ENCODE measurements at places on chromosomes 1 and 21.

- DNase-seq, result peak; percentile 70
Observed at GRCh38 chr1:16164213-16165072, 8.6 kb upstream of the EPHA2 start.

GRCh38 chr1:63984257-63984929, 210.6 kb downstream of the ROR1 start:
- DNase-seq, result no peak

DNA sequence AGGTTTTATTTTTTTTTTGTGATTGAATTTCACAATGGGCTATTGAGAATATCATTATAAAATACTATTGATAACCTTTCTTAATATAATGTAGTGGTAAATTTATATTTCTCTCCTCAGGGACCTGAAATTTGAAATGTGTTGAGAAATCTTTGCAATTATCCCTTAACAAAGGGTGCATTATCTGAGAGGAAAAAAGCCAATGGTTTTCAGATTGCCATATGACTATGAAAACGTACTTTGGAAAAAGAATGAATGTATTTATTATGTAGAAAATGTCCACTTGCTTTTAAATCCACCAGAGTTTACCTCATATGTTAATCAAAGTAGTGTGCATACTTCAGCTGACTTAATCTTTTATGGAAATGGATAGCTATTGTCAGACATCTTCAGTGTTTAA, 441.1 kb downstream of the AMY1C start:
- DNase-seq, result no peak

DNA sequence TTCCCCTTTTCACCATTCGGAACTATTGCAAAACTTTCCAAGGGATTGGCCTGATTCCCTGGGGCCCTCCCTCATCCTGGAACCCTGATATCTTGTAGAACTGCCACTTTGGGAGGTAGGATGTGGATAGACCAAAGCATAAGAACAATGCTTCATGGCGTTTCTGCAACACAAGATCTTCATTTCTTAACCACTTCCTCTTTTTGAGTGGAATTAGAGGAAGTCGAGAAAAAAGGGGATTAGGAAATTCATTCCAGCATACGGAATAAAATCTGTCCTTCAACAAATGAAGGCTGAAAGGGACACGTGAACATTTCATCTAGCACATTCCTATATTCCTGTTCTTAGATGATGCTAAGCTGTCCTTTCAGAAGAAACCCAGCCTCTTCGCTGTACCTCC, 149.3 kb downstream of the HUNK start:
- no peak for DNase-seq

GRCh38 chr1:209218113-209218512, 365.4 kb upstream of the CAMK1G start:
- DNase-seq, result no peak

GRCh38 chr1:165659581-165659895, 28.5 kb downstream of the MGST3 start:
- DNase-seq, result no peak

DNA sequence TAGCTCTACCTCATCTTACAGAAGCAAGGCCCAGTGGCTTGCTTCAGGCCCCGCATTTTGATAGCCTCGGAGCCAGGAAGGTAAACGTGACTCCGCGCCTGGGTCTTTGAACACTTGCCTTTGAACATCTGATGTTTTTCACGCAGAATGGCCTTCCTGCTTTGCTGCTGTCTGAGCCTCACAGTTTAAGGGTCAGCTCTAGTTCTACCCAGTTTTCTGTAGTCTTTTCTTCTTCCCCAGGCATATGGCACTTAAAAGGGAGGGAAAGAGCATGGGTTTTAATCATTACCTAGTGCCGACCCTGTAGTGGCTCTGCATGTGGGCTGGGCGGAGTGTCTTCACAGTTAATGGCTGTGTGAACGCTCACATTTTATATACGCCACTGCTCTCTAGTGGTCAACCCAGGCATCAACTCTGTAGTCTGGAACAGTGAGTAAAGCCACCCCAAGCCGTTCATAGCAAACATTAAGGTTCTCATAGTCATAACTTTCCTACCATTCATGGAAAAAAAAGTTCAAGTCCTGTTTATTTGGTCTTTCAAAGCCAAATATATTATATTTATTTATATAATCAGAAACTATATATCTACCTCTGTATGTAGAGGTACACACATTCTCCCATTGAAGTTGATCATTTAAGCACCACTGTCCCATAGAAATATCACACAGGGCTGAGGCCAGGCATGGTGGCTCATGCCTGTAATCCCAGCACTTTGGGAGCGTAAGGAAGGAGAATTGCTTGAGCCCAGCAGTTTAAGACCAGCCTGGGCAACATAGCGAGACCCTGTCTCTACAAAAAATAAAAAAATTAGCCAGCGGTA, 78.1 kb downstream of the IER5 start:
- peak; percentile 79 for DNase-seq

DNA sequence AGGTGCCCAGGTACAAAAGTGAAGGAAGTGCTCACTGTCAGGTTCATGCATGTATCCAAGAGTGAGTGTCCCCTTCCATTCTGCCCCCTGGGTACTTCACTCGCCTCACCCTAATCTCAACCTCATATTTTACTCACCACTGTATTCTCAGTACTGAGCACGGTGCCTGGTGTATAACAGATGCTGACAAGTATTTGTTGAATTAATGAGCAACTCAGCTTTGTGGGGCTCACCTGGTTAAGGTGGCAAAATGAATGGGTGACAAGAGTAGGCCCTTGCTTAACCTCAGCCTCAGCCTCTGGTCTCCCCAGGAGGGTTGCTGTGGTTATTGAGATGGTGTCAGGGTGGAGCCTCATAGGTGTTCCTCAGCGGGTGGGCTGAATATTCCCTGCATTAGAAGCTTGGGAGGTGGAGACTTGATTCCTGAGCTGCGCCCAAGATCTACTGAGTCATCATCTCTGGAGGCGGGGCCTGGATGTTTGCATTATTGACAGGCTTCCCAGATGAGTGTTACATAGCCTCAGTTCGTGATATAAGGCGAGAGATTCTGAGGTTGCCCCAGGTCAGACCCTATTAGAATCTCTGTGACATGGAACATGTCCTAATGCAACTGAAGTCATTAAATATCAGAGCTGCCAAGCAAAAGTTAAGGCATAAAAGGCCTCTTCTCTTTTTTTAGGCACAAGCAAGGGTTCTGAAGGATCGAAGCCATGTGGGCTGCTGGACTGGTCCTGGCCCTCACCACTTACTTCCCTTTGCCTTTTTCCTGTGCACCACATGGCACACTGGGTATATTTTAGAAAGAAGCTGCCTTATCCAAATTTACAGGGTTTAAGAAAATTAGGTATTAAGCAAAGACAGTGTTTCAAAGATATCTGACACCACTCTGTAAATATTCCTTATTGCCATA, 39.2 kb downstream of the SYT6 start:
- DNase-seq, result no peak

DNA sequence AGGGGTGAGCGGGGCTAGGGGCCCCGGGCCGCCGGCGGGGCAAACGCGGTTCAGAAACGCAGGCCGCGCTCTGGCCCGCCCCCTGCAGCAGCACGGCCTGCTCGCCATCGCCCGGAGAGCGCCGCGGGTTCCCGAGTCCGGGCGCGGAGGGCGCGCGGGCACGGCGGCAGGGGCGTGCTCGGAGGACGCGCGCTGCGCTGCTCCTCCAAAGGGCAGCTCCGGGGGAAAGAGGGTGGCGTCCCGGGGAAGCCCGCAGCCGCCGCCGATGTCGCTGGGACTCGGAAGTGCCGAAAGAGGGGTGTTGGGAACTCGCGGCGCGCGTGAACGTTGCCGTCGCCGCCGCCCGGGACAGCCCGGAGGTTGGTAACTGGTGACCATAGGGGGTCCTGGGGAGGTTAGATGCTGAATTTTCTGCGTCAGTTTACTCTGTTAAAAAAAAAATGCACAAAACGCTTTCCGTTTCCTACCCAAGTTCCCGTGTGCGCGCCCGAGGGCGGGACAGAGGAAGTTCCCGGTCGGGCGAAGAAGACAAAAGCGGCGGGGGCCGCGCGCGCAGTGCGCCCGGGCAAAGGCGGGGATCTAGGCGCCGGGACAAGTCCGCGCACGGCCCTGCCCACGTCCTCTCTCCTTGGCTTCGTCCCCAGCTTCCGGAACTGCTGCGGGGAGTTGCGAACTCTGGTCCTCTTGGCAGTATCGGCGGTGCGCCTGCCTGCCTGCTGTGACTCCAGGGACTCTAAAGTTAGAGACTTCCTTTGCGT, at the start of gene HHAT:
Gene HHAT, plus strand, starts transcription at position 157 of the 758 bp plus-strand sequence. CDS start 20,074 bp downstream, outside the sequence.
- DNase-seq, result peak; percentile 69

GRCh38 chr1:27097484-27097917, 57.4 kb downstream of the SLC9A1 start:
- DNase-seq, result peak; percentile 76

GRCh38 chr21:28106370-28106890, 886.2 kb downstream of the LTN1 start:
- no peak for DNase-seq

GRCh38 chr1:99439433-99440075, 175.3 kb downstream of the PLPPR4 start:
- DNase-seq, result no peak

DNA sequence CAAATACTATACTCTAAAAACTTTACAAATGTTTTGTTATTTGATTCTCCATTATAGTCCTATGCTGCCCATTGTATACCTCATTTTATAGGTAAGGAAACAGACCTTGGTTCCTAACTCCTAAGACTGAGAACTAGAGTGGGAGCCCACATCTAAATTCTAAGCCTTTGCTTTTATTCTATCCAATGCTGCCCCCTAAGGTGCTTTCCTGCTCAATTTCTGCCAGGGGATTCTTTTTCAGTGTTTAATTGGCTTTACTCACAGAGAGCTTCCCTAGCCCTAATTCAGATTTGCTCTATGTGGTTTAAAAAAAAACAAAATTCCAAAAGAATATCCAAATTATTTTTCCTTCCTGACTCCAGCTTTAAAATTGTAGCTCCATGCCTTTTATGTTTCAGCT, 64.5 kb downstream of the KIF14 start:
- DNase-seq, result no peak

- peak; percentile 64 for DNase-seq
Observed at GRCh38 chr1:88462488-88463261, 221.4 kb upstream of the PKN2 start.

GRCh38 chr1:65196926-65197325, 48.9 kb downstream of the AK4 start:
- DNase-seq, result no peak

DNA sequence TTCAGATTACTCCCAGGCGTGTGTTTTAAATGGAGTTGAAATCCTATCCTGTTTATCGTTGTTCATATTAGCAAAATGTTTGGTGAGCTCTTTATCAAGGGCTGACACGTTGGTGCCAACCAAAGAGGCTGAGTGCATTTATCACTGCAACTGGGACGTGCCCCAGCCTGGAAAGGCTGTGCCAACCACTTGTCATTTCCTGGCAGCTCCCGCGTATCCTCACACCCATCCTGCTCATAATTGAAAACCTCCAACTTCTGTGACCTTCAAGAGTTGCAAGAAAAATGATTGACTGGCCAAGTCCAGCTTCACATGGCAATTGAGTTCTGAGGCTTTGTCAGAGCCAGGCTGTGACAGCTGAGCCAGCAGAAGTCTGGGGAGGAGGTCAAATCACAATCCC, 43.7 kb upstream of the KCNA3 start:
- no peak for DNase-seq

GRCh38 chr1:165632491-165632890, 1.5 kb downstream of the MGST3 start:
- DNase-seq, result no peak

GRCh38 chr1:7388141-7388487, 383.0 kb upstream of the VAMP3 start:
- DNase-seq, result no peak

DNA sequence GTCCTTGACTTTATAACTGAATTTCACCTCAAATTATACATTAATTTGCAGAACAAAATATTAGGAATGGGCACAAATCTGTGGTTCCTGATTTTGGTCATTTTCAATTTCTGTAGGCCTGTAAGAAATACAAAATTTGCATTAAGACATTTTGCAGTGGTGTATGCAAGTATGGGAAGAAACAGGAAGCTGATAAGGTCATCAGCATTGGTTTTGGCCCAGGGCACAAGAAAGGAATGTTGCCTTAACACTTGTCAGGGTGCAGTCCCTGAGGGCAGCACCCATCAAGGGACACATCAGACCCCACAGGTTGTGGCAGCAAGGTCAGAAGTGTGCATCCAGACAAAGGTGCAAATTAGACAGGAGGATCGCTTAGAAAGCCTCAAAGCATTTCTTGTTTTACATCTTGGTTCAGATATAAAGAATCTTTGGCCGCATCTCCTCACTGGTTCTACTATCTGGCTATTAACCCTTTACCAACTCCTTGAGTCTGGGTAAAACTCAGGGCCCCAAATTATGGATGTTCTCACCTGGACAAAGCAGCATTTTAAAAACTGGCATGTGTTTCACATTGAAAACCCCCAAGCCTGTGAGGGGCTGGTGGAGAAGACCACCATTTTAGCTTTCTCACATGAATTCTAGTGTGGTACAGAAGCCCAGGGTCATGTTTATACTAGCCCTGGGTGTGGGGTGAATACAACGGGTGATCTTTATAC, 182.4 kb downstream of the CDC7 start:
- no peak for DNase-seq

- DNase-seq, result peak; percentile 15
Observed at GRCh38 chr1:46547481-46548383, 3.7 kb downstream of the KNCN start.

- peak; percentile 33 for DNase-seq
Observed at GRCh38 chr1:171801487-171801891, 20.0 kb downstream of the METTL13 start.

DNA sequence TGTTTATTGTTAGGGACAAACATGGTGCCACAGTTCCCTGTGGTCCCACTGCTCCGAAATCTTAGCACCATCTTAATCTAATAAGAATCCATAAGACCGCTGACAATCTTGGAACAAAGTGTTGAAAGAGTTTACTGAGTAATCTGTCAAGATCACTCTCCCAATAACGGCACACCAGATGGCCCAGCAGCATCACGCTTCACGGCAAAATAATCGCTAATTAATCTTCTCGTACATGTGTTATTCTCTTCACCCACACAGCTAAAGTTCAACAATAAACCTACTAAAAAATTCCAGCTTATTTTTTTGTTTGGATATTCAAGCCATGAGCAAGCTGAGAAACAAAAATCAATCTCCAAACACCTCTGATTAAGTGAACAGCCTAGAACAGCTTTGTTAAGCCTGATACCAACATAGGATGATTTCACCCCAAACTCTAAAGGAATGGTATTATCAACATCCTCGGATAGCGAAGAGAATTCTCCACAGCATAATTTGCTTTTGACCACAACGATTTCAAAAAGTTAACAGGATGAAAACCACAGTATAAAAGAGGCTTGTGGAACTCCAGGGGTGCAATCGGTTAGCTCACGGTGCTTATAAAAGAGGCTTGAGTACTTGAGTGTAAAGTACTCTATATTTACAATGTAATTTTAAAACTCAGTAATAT, 329.9 kb upstream of the GREM2 start:
- no peak for DNase-seq

DNA sequence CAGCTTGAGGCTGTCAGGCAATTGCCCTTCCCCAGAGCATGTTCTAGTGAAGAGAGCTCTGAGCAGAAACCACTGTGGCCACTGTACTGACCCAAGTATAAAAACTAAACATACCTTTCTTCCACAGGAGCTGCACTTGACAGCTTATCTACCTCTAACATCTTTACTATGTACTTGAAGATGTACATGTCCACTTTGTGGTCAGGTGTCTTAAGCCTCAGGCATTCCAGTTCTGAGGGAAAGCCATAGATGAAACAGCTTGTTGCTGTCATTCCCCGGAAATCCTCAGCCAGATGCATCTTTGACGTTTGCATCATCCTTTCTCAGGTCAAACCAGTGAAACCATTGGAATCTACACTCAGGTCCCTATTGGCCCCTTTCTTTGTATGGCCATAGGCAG, 70.4 kb downstream of the CHRM3 start:
- DNase-seq, result no peak
